Stimulated activated CD8-positive, alpha-beta memory T cell treated with anti-CD3 and anti-CD28 coated beads, Interleukin-7, amount 100 ng/mL, for 24 hours (primary cell): ENCODE measurements at places on chromosomes 1 and 21.

DNA sequence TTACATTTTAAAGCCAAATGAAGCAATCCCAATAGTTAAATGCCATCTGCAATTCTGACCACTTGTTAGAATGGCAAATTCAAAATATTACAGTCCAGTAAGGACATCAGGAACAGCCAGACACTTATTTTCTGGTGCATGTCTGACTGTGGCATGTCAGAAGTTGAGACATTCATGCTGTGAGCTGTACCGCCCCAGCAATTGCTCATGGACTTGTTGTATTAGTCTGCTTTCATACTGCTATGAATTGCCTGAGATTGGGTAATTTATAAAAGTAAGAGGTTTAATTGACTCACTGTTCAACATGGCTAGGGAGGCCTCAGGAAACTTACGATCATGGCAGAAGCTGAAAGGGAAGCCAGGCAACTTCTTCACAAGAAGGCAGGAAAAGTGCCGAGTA lies 19.1 kb downstream of the DDAH1 start:
- no peak for DNase-seq

GRCh38 chr1:206504363-206504713 lies 3.0 kb upstream of the RASSF5 start:
- no peak for DNase-seq

GRCh38 chr21:38729754-38730379 lies 75.9 kb upstream of the ETS2 start:
- DNase-seq: no peak

- no peak for DNase-seq
Observed at GRCh38 chr1:245666412-245666811, 511.6 kb downstream of the KIF26B start.

GRCh38 chr1:94719926-94720793 lies 100.0 kb upstream of the SLC44A3 start:
- no peak for DNase-seq

GRCh38 chr1:34709547-34709946 lies 45.3 kb upstream of the GJB5 start:
- no peak for DNase-seq
